ENCODE measurements at places on chromosomes 4 and X.

- DNase-seq, result no peak
These were observed 115.0 kb downstream of the SHROOM4 start for GRCh38 chrX:50698944-50699343.

- DNase-seq, result peak; percentile 28
These were observed at the start of gene TMEM185A for GRCh38 chrX:149631234-149632165. Gene TMEM185A, minus strand, starts transcription at chrX:149631792. Its CDS starts 212 bp downstream, at chrX:149631580.

DNA sequence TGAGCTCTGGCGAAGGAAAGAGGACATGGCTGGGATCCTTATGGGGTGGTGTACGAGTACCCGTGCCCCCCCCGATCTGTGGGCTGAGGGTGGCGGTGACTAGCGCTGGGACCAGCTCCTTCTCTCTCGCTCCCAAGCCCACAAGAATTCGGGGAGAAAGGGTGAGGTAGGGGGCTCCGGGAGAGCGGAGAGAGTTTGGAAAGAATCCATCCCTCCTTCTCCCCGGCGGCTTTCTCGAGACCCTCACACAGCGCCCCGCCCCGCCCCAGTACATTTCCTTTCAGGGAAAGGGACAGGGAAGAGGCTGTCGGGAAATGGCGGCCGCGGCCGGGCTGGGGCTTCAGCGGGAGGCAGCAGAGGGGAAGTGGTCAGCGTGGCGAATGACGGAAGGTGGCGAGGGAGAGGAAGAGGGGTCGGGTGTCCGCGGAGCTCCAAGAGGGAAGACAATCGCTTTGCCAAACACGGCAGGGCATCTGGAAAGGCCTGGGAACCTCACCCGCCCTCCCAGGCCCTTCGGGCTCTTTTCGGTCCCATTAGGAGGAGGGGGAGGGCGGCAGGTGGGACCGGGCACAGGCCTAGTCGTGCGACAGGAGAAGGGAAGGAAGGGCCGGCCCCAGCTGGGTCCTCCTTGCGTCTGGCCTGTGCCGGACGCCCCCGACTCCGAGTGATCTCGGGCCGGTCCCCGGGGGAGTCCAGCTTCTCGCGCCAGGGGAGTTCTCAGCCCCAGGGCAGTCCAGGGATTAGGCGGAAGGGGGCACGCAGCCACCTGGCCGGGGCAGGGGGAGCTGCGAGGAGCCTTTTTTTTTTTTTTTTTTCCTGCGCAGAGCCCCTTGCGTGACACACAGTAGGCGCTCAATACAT, 10.2 kb downstream of the HNRNPH2 start:
- no peak for DNase-seq

DNA sequence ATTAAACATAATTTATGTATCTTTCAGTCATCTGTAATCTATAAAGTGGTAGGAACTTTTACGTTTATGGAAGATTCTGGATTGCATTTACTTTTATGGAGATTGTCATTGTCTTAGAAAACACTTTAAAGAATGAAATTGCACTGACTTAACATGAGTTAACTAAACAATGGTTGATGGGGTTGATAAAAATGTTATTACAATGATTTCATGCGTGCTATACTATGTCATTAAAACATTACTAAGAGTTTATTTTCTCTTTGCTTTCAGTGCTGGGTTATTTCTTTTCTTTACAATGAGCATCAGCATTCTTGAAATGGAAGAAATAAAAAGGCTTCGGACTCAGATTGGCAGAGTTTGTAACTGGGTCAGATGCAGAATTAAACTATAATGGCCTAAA, 67.1 kb upstream of the PDLIM3 start:
- DNase-seq, result no peak

DNA sequence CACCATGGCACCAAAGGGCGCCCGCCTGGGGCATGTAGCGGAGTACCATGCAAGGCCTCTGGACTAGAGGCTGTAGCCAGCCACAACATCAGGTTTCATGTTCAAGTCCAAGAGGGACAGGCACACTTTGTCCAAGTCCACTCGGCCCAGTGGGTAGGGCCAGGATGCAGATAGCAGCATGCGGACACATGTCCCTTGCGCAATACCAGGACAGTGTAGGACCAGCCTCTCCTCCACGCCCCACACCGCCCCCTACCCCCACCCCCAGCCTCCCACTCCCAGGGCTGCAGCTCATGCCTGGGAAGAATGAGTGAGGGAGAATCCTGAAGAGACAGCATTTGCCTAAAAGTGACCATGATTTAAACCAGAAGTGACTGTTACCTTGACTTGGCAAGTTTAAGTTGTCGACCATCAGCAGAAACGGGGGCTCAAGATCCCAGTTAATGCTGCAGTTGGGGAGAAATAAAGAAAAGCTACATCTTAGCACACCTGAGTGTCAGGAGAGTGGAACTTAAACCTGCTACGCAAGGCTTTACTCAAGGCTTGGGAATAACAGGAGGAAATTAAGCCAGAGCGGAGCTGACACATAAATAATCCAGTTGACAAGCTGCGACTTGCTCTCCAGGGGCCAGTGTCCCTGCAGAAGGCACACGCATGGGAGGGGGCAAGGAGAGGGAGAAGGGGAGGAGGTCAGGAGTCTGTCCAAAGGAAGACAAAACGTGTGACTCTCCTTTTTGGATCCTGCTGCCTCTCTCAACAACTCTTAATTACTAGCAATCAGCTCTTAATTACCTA, 221.7 kb downstream of the BCOR start:
- DNase-seq, result no peak

DNA sequence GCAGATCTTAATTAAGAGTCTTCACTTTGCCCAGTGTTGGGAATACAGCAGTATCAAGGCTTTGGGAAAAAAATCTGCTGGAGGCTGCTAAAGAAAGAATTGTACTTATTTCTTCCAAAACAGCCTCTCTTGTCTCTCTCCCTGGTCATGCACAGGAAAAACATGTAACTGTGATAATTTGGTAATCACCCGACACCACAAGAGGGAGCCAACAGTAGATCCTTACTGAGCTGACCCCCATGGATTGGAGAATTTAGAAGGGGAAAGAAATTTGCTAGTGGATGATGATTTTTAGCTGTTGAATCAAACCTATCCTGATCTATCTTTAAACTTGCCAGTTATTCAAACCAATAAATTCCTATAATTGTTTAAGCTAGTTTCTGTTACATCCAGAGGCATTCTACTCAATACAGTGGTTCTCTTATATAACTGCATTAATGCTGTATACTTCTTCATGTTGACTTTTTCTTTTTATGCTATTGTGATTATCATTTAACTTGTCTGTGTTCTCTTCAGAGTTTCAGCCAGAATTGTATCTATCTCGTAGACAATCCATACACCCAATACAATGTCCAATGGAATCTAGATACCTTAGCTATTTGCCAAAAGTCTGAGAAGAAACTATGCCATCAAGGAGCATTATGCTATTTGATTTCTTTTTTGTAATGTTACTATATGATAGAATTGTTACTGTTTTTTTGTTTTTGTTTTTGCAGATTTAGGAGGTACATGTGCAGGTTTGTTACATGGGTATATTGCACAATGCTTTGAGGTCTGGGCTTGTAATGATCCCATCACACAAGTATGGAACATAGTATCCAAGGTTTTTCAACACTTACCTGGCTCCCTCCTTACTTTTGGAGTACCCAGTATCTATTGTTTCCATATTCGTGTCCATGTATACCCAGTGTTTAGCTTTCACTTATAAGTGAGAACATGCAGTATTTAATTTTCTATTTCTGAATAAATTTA, 31.3 kb upstream of the ARHGEF38 start:
- DNase-seq, result peak; percentile 14

DNA sequence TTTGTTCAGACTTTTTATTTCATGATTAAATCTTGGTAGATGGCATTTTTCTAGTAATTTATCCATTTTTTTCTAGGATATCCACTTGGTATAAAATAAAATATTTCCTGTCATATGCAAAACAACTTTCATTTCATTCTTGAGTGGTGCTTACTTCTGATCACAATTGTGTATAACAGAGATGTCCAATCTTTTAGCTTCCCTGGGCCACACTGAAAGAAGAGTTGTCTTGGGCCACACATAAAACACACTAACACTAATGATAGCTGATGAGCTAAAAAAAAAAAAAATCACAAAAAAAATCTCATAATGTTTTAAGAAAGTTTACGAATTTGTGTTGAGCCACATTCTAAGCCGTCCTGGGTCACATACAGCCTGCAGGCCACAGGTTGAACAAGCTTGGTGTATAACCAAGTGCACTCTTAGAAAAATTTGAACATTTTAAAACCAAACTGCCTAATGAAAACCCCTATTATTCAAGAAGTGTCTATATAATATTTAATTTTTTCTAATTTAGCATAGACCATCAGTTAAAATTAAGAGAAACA, 41.3 kb upstream of the SPP1 start:
- DNase-seq, result no peak

DNA sequence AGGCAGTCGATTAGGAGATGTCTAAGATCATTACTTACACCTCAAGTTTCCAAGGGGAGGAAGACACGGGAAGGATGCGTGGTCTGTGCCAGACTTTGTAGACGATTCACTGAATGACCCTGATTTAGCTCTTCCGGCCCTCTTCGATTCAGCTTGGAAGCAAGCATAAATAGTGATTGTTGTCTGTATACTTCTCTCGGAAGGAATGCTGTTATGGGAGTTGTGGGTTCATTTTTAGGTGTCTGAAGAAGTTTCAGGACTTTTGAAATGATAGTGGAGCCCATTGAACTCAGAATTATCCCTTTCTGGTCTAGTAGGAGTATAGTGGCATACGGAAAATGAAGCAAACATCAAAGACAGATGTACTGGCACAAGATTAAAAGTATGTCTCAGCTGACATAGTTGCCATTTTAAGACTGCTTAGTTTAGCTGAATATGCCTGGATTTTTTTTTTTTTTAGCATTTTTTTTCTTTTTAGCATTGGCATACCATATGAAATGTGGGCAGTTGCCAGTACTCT, 1.0 kb upstream of the ANKRD17 start:
- DNase-seq, result no peak

GRCh38 chrX:147498796-147499195, 412.9 kb upstream of the FMR1 start:
- no peak for DNase-seq

GRCh38 chrX:7205037-7205577, 57.2 kb upstream of the PUDP start:
- no peak for DNase-seq

GRCh38 chr4:129994715-129995114, 898.8 kb downstream of the C4orf33 start:
- no peak for DNase-seq

Data from HTR-8/SVneo (cell line).